A549 treated with Hydrocortisone at 1 μM for 4 hours (cell line): ENCODE measurements at places on chromosomes 7 and 10. TPM values are rescaled to one million over a fixed set of nuclear protein-coding genes. Genes with fewer than 3 reads are reported as not detected.

Gene SPDYE2
- 0.05 TPM in 1 of 5 replicates, not detected in the others for total RNA-seq

Gene NEUROD6
- total RNA-seq = not detected in 5 replicates

Gene GPR158
- total RNA-seq = 0.05 to 0.07 TPM (median 0.05 TPM) in 5 replicates

Gene VDAC2
- total RNA-seq = 320 to 352 TPM (median 328 TPM) in 5 replicates

Gene BLNK
- not detected in 5 replicates for total RNA-seq

Gene WNT16
- 0.83 to 1.2 TPM (median 0.94 TPM) in 5 replicates for total RNA-seq

Gene FXYD4
- not detected in 5 replicates for total RNA-seq

Gene CADPS2
- 0.03 to 0.08 TPM (median 0.05 TPM) in 5 replicates for total RNA-seq

Gene COBL
- total RNA-seq = 4.0 to 4.8 TPM (median 4.4 TPM) in 5 replicates

Gene TAS2R5
- total RNA-seq = 0.31 to 0.63 TPM (median 0.40 TPM) in 5 replicates

Gene ACTL6B
- not detected in 5 replicates for total RNA-seq

Gene TMEM130
- 0.24 to 0.59 TPM (median 0.31 TPM) in 5 replicates for total RNA-seq

Gene DIP2C
- 9.6 to 14.7 TPM (median 12.9 TPM) in 5 replicates for total RNA-seq

Gene SPDYE9
- total RNA-seq = not detected in 5 replicates

Gene HOXA9
- total RNA-seq = 0.32 to 0.67 TPM (median 0.54 TPM) in 5 replicates

Gene STEAP1
- total RNA-seq = 14.6 to 17.1 TPM (median 16.1 TPM) in 5 replicates

Gene C10orf105
- not detected in 5 replicates for total RNA-seq

Gene PKD1L1
- 0.08 to 0.30 TPM (median 0.14 TPM) in 5 replicates for total RNA-seq

Gene CD36
- total RNA-seq = 0.10 to 0.43 TPM (median 0.19 TPM) in 4 of 5 replicates, not detected in the other

Gene UNCX
- 0.05 to 0.08 TPM (median 0.07 TPM) in 3 of 5 replicates, not detected in the others for total RNA-seq

Gene NRG3
- not detected in 5 replicates for total RNA-seq

Gene CLRN3
- not detected in 5 replicates for total RNA-seq

Gene ANKRD61
- total RNA-seq = 0.53 to 0.84 TPM (median 0.72 TPM) in 5 replicates

Gene AP1S1
- 145 to 152 TPM (median 148 TPM) in 5 replicates for total RNA-seq

Gene CALML3
- total RNA-seq = not detected in 5 replicates

Gene C10orf143
- 0.39 to 0.76 TPM (median 0.61 TPM) in 5 replicates for total RNA-seq

Gene TLL2
- total RNA-seq = 0.11 to 0.16 TPM (median 0.12 TPM) in 5 replicates

Gene MYH16
- 0.24 to 0.41 TPM (median 0.35 TPM) in 5 replicates for total RNA-seq

Gene HOXA1
- total RNA-seq = 2.4 to 3.6 TPM (median 3.3 TPM) in 5 replicates

Gene SIRT1
- 16.4 to 22.5 TPM (median 17.3 TPM) in 5 replicates for total RNA-seq

Gene OR6V1
- total RNA-seq = not detected in 5 replicates

Gene SUGCT
- 0.58 to 1.4 TPM (median 0.73 TPM) in 5 replicates for total RNA-seq

Gene MBL2
- not detected in 5 replicates for total RNA-seq

Gene MYPN
- total RNA-seq = 2.2 to 2.9 TPM (median 2.6 TPM) in 5 replicates

Gene SLC16A12
- total RNA-seq = 0.43 to 0.89 TPM (median 0.55 TPM) in 5 replicates

Gene PDE1C
- 2.5 to 3.8 TPM (median 3.0 TPM) in 5 replicates for total RNA-seq

Gene PPIF
- total RNA-seq = 126 to 169 TPM (median 128 TPM) in 5 replicates

Gene KCNK18
- not detected in 5 replicates for total RNA-seq

Gene TCAF2
- 0.89 to 1.7 TPM (median 1.2 TPM) in 5 replicates for total RNA-seq

Gene FIGNL1
- total RNA-seq = 15.4 to 20.8 TPM (median 15.9 TPM) in 5 replicates

Gene GRM3
- not detected in 5 replicates for total RNA-seq

Gene SFRP5
- 2.2 to 2.7 TPM (median 2.6 TPM) in 5 replicates for total RNA-seq

Gene ADRB1
- 1.1 to 1.4 TPM (median 1.2 TPM) in 5 replicates for total RNA-seq

Gene ZNF107
- 1.9 to 3.8 TPM (median 2.2 TPM) in 5 replicates for total RNA-seq

Gene SAMD9L
- 0.37 to 0.77 TPM (median 0.41 TPM) in 5 replicates for total RNA-seq
